Activated T-helper 9 cell treated with anti-CD3 and anti-CD28 coated beads, Interleukin-2, amount 50 U/mL, for 16 hours (primary cell): ENCODE measurements at places on chromosomes 12 and 14.

DNA sequence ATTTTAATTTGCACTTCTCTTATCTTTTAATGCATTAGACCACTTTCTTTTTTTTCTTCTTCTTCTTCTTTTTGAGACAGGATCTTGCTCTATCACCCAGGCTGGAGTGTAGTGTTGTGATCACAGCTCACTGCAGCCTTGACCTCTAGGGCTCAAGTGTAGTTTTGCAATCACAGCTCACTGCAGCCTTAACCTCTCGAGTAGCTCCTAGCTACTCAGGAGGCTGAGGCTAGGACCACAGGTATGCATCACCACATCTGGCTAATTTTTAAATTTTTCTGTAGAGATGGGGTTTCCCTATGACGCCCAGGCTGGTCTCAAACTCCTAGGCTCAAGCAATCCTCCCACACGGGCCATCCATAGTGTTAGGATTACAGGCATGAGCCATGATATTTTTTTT lies 12.7 kb downstream of the TMED8 start:
- DNase-seq: no peak

GRCh38 chr12:119689935-119690500 lies 22.1 kb downstream of the PRKAB1 start:
- DNase-seq: no peak

- DNase-seq: no peak
Observed at GRCh38 chr12:42291680-42292079, 34.2 kb downstream of the ZCRB1 start.

- no peak for DNase-seq
Observed at GRCh38 chr12:111826316-111826715, 15.7 kb upstream of the MAPKAPK5 start.

DNA sequence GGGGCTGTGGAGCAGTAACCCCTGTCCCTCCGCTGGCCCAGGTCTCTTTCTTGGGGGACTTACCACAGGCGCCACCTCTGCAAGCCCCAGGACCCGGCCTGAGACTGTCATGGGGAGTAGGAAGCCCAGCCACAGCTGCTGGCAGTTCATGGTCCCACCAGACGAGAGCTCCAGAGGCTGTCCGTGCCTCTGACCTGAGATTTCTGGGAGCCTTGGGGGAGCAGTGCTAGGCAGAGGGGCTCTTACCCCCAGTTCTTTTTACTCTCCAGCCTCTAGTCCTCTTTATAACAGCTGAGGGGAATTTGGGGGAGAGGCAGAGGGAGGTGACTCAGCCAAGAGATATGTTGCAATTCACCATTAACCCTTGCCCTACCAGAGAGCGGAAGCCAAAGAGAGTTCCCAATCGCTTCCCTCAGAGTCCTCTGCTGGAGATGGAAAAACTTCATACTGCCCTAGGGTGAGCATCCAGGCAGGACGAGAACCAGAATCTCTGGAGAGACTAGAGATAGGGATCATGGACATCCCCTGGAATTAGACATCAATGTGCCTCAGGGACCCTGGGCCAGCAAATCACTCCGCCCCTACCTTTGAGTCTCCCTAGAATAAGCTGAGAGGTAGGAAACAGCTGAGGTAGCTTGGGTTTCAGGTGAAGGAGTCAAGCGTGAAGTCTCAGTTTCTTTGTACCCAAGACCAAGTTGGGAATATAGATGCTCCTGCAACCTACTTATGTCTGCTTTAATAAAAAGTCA lies at the start of gene MMP19:
TSS of gene MMP19 (minus strand) at position 256 of the 749 bp plus-strand sequence. CDS start at position 150, 106 bp downstream.
- no peak for DNase-seq

DNA sequence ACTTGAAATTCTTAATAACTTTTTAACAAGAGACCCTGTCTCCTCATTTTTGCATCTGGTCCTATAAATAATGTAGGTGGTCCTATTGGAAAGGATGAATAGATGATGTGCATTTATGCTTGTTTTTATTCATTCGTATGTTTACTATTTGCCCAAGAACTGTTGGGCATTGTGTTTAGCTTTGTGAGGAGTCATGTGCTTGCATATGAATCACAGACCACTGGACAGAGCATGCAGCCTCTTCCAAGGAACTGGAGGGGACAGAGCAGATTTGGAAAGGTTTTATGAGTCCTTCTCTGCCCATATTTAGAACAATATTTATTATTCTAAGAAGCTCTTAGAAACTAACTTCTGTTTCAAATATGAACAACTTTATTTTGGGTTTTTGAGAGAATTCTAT lies 414.0 kb downstream of the SOX5 start:
- no peak for DNase-seq

DNA sequence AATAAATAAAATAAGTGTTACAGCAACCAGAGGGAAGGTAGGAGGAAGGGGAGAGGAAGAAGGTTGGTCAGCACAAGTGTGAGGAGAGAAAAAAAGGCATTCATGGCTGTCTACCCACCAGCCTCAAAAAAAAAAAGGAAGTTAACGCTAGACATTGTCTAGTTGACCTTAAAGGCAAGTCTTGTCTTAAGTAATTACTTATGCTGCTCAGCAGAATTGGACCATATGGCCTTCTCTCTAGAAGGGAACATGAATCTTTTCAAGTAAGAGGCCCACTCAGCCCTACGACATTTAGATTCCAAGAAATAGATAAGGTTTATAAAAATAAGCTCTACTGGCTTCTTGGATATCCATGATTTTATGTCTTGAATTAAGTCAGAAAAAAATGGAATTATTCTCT lies 172.7 kb downstream of the ETNK1 start:
- no peak for DNase-seq

GRCh38 chr12:67223225-67223624 lies 45.9 kb upstream of the CAND1 start:
- no peak for DNase-seq

DNA sequence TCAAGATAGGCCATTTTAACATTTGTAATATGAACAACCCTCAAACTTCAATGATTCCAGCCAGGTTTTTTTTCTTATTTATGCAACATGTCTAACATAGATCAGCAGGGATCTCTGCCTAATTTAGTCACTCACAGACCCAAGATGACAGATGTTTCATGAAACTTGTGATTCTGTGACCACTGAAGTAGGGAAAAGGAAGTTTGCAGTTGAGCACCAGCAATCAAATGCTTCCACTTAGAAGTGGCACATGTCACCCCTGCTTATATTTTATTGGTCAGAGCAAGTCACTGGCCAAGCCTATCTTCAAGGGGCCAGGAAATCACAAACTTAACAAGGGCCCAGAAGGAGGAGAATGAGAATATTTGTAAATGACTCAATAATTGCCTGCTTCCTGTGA lies 150.6 kb downstream of the BCAT1 start:
- DNase-seq: no peak

- DNase-seq: no peak
Observed at GRCh38 chr12:132622437-132623071, 4.0 kb downstream of the P2RX2 start.

GRCh38 chr12:125890971-125891370 lies 825.7 kb downstream of the AACS start:
- no peak for DNase-seq

DNA sequence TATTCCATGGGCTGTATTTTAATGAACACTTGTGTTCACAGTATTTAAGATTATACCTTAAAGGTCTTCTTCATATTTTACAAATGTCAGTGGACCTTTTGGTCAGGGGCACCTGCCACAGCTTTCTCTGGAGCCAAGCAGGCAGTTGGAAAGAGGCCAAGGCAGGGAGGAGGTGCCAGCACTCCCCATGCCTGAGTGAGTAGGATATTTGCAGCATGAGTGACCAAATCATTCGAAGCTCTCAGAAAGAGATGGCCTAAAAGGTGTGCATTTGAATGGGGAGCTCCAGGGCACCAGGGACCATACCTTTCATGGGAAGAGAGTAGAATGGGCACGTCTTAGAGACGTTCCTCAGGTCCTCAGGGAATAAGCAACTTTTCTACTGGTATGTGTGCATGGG lies 121.6 kb downstream of the GPR135 start:
- no peak for DNase-seq

- no peak for DNase-seq
Observed at GRCh38 chr14:100082723-100083122, 17.5 kb downstream of the EVL start.

GRCh38 chr12:89098441-89099112 lies 253.7 kb downstream of the DUSP6 start:
- DNase-seq: no peak

GRCh38 chr12:102631274-102631673 lies 150.9 kb upstream of the IGF1 start:
- no peak for DNase-seq

DNA sequence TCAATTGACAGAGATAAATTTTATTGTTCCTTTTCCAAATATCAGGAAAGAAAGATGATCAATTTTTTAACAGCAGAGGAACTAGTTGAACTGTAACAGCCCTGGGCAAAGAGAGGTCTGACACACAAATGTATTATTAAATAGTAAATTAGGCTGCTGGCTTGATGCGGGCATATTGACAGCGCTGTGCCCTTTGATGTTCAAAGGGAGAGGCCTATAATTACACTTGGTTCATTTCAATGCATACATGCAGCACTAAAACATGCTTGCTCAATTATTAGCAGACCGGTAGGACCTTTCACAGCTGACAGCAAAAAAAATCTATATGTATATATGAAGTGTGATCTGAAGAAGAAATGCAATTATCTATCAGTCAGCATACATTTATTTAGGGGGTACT lies 219.8 kb downstream of the SLC2A13 start:
- no peak for DNase-seq

DNA sequence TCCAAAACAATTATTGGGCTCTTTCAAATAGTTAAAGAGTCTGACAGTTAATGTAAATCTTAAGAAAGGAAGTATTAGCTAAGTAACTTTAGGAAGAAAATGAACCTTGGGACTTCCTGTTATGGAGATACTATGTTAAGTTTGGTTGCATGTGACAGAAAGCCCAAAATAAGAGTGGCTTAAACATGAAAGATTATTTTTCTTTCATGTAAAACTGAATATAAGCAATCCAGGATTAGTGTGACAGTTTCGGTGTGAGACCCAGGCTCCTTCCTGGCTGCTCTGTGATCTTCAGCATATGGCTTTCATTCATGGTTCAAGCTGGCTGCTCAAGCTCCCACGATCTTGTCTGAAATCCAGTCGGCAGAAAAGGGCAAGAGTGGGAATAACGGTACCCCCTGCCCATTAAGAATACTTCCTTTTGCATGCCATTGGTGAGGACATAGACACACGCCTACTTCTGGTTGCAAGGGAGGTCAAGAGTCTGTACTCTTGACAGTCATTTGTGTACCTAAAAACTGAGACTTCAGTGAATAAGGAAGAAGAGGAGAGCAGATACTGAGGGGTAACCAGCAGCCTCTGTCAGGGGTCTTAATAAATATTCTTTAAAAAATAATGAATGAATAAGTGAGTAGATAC lies 2.2 kb upstream of the RPAP3 start:
- no peak for DNase-seq

DNA sequence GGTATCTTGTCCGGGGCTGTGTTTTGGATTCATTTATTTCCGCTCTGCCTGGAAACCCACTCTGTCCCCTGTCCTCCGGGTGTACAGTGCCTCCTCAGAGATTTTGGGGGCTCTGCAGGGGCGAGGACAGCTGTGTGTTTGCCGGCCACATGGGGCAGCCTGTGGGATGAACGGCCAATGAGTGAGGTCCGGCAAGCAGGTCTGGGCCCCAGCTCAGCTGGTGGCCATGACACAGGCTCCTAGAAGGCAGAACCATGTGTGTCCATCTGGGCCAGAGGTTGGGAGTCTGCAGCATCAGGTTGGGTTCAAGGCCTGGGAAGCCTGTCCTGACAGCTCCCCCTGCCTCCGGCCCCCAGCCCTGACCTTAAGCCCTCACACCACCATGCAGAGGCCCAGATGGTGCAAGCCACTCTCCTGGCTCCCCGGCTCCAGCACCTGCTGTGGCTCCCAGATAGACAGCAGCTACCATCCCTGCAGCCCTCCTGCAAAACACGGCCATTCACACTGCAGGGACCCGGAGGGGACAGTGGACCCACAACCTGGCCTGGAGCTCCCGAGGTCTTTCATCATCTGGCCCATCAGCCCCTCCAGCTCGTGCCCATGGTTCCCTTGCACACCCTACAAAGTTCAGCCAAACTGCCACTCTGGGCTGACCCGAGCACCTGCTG lies 220.1 kb upstream of the C14orf180 start:
- no peak for DNase-seq

DNA sequence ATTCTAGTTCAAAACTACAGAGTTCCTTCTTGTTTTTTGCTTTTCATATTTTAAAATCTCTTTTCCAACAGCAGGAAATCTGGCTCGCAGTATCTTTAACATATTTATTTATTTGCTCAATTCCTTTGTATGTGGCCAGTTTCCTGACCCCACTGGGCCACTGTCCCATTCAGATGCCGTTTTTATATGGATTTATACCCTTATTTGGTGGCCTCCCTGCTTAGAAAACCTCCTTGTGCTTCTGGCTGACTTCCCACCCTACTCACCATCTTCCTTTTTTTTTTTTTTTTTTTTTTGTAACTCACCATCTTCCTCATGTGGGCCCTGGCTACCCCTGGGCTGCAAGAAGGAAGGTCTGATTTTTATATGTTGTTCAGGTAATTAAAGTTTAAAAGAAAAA lies 53.9 kb downstream of the TTLL5 start:
- DNase-seq: no peak

DNA sequence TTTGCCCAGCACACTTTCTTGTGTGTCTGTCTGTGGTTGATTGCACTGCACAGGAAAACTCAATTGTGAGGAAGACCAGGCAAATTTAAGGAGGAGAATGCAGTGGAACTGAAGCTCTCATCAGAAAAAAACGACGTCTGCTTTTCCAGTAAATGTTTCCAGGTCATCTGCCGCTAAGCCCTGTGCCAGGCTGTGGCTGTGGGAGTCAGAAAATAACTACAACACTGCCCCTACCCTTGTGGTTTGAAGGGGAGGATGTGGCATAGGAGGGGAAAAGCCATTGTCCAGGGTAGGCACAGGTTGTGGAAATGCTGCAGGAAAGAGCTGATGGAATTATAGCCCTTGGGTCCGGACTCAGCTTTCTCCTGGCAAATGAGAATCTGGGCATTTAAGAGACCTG lies 259.7 kb upstream of the TMEM132C start:
- no peak for DNase-seq

- DNase-seq: no peak
Observed at GRCh38 chr14:66606826-66607225, 98.9 kb downstream of the GPHN start.

DNA sequence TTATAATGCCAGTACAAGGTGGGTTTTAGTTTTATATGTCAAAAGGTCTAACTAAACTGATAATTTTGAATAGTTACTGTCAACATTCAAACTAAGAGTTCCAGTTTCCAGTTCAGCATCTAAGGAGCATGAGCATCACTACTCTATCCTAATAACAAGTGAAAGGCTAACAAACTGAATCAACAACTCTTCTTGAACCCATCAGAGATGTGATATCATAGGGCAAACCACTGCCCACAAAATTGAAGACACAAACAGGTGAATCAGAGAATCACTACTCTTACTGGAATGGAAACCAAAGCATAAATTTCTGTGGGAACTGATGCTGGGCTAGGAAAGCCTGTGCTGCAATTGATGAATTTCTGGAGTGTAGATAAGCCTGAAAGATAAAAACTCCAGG lies 140.7 kb upstream of the GRIP1 start:
- DNase-seq: no peak
